GM13977 (cell line): ENCODE measurements at places on chromosomes 6 and 20.
A peak's percentile ranks its signal among the peaks of the same experiment; 100 is the strongest.

- peak; percentile 80 for DNase-seq
Observed at GRCh38 chr6:30877419-30878262, 6.7 kb upstream of the DDR1 start.

GRCh38 chr6:16292942-16293341 lies 54.6 kb downstream of the GMPR start:
- no peak for DNase-seq

DNA sequence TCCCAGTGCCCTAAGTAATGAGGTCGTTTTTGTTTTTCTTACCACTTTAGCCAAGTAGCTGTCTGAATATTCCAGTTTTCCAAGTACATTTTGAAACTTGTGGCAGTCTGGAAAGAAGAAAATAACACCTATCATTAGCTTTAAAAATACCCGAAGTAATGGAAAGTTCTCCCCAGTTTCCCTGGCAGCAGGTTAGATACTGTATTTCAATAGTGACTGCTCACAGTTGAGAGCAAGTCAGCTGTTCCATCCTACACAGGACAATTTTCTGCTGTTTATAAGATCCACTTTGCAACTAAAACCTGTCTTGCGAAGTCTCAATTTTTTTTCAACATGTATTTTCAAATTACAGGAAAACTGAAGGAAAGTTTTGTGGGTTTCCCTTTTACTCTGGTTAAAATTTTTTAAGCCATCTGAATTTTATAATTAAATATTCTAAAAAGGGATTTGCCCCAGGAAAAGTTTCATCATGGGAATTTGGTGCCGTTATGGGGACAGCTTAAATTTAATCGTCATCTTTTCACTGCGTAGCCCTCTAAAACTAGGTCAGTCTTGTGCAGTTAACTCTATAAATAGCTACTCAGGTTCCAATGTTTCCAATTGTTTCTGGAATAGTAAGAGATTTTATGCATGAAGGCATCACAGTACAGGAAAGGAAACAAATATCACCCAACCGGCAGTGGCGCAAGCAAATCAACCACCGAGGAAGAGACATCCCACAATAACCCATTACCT lies 96.9 kb downstream of the MBOAT1 start:
- no peak for DNase-seq

- no peak for DNase-seq
Observed at GRCh38 chr20:10240655-10241054, 22.0 kb downstream of the SNAP25 start.

- no peak for DNase-seq
Observed at GRCh38 chr6:6556161-6556737, 32.3 kb upstream of the LY86 start.

DNA sequence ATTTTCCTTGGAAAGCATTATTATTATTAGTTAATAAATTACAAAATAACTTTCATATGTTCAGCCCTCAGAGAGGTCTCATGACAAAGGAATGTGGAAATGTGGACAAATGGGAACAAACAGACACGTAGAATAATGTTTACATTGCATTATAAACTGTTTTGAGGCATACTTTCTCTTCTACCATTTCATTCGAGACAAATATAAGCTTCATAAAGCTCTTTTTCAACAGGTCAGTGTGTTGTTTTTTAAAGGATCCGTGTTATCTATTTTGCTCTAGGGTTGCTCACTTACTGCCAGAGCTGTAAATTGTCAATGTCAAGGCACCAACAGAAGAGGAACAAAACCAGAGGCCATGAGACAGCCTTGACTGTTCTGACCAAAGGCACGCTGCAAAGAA lies 256.8 kb downstream of the PHACTR1 start:
- DNase-seq: no peak

- no peak for DNase-seq
Observed at GRCh38 chr6:3349388-3350251, 90.9 kb downstream of the PSMG4 start.

DNA sequence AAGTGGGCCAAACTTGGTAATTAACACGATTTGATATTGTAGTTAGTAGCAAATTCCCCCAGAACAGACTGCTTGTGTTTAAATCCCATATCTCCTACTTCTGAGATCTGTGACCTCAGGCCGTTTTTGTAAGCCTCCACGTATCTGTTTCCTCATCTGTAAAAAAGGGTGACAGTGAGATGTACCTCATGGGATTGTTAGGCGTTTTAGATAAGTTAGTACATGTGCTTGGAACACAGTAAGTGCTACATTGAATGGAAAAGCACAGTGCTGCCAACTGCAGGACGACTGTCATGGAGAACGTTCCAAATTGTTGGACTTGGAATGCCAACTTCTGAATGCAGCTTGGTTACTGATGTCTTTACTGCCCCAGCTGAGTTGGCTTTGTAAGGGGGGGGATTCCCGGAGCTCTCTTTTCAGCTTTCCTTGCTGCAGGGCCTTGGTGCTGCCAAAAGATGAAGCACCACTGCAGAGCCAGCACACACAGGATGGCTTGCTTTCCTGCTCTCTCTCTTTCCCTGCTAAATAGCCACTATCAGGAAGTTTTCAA lies 108.6 kb downstream of the OPN5 start:
- no peak for DNase-seq

DNA sequence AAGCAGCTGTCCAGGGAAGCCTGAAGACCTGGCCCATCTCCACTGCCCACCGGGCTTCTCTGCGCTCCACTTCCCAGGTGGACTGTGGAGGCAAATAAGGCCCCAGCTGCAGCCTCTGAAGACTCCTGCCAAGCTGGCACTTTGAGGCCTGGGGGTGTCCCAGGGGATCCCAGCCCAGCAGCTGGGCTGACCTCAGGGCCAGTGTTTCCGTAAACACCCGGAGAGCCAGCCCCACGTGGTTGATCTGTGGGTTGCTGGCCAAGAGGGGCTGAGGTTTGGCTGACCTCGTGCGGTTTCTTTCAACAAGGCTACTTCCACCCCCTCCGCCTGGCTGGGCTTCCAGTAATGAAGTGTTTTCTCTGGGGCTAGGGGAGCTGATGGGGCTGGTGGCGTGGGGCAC lies 12.4 kb upstream of the CCN5 start:
- no peak for DNase-seq

- DNase-seq: no peak
Observed at GRCh38 chr6:87514831-87515230, 42.1 kb downstream of the SLC35A1 start.

- DNase-seq: no peak
Observed at GRCh38 chr6:30093951-30094661, 18.5 kb upstream of the RNF39 start.

- no peak for DNase-seq
Observed at GRCh38 chr6:26187981-26188635, 100.9 kb downstream of the HFE start.

GRCh38 chr6:53725791-53726575 lies 60.4 kb upstream of the KLHL31 start:
- peak; percentile 76 for DNase-seq

GRCh38 chr6:1389369-1390132 lies at the start of gene FOXF2:
Gene FOXF2 (plus strand): TSS chr6:1389576. CDS start chr6:1389948, 372 bp downstream.
- no peak for DNase-seq

GRCh38 chr6:53317861-53318260 lies 30.9 kb downstream of the ELOVL5 start:
- no peak for DNase-seq

DNA sequence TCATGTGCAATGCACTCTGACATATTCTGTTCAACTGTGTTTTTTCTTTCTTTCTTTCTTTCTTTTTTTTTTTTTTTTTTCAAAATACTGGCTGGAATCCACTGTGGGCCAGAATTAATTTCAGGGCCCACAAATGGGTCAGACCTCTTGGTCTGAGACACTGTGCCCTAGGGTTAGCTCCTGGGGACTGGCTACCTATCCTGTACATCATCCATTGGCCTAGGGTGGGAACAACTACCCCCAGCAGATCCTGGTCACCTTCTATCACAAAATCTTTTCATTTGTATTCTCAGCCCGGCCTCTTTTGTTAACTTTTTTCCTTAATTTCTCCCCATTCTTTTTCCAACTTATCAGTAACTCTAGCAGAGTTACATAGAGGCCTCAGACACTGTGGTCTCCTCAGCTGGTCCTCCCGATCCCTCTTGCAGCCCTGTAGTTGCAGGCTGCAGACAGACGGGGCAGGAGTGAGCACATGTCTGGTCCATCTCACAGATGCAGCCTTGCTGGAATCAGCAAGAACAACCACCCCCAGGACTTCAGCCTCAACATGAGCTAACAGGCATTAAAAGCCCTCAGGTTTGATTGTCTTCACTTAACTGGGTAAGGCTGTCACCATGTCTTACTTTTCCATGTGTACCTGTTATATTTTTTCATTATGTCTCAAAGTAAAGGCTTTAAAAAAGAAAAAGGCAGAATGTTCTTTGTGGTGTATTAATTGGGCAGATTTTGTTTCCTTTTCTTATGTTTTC lies 41.3 kb downstream of the TXLNB start:
- peak; percentile 66 for DNase-seq

GRCh38 chr6:24574809-24575208 lies 71.2 kb downstream of the KIAA0319 start:
- DNase-seq: peak; percentile 36

DNA sequence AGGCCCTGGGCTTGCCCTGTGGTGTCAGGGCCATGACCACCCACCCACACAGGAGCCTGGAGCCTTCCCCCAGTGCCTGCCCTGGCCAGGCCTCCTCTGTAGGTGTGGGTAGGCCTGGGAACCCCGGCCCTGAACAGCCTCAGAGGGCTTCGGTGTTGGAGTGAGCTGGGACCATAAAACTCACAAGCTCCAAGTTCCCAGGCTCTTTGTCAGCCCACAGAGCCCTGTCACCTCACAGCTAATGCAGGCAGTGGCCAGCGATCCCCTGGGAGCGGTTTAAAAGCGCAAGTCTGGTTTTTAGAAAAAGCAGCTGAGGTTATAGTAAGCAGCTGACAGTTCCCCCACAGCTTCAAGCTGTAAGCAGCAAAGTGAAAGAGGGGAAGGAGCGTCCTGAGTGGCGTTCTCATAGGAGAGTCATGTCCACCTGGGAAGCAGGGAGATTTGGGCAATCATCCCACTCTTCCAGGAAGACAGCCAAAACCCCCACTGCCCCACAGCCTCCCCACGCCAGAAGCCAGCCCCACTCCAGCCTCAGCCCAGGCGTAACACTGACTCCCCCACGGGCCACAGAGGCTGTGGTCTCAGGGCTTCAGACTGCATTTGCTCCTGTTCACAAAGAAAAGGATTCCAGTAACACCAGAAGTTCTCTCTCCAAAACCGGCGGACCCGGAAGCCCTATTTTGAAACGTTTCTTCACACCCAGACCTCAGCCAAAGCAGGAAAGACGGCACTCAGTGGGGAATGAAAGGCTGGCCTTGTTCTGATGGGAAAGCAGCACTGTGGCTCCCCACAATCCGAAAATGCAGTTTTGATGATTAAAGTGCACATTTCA lies 34.3 kb upstream of the FOXC1 start:
- no peak for DNase-seq

GRCh38 chr20:20211274-20211987 lies 156.5 kb upstream of the INSM1 start:
- no peak for DNase-seq

DNA sequence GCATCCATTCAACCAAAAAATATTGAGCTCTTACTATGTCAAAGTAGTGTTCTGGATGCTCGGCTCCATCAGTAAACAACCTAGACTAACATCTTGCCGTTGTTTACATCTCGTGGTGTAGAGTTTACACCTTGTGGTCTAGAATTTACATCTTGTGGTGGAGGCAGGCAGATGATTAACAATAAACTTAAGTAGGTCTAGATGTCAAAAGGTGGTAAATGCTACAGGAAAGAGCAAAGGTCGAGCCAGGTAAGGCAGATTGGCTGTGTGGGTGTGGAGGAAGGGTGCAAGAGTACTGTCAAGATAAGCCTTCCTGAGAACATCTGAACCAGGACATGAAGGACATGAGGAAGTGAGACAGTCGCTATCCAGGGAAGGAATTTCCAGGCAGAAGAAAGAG lies 88.4 kb upstream of the ESR1 start:
- DNase-seq: no peak

DNA sequence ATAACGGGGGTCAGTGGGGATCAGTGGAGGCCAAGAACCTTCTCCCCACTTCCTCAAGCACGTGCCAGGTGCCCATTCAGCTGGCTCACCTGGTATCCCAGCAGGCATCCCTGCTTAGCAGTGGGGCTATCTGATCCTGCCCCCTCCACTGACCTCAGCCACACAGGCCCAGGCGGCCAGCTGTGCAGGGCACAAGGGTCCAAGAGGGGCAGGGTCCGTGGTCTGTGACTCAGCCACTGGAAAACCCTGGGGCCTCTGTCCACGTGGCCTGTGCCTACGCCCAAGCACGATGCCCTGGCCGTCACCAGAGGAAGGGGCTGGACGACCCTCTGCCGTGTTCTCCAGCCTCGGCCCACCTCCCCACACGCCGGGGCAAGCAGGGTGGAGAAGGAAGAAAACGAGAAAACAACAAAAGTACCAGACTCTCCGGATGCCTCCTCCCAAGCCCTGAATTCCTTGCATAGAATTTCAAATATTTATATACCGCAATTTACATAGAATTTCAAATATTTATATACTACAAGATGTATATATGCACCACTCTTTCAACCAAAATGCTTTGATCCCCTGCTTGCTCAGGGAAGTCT lies 12.1 kb downstream of the PXDC1 start:
- DNase-seq: no peak

- no peak for DNase-seq
Observed at GRCh38 chr6:4057036-4057435, 21.9 kb downstream of the FAM217A start.

- DNase-seq: no peak
Observed at GRCh38 chr6:36219081-36219480, 22.5 kb downstream of the BRPF3 start.

DNA sequence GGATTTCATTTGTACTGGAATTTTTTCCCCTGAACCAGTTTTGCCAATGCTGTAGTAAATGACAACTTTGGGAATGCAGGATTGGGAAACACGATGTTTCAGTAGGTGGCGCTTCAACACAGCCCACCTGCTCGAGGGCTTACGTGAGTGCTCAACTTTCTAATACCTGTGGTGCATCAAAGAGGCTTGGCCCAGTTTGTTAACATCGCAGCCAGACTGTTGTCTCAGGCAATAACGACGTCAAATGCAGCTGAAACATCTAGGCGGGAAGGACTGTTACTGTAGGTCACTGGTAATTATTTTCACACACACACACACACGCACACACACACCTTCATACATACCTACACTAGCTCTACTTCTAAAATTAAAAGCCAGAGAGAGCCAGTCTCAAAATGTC lies 815.5 kb upstream of the SLC35B3 start:
- peak; percentile 6 for DNase-seq

DNA sequence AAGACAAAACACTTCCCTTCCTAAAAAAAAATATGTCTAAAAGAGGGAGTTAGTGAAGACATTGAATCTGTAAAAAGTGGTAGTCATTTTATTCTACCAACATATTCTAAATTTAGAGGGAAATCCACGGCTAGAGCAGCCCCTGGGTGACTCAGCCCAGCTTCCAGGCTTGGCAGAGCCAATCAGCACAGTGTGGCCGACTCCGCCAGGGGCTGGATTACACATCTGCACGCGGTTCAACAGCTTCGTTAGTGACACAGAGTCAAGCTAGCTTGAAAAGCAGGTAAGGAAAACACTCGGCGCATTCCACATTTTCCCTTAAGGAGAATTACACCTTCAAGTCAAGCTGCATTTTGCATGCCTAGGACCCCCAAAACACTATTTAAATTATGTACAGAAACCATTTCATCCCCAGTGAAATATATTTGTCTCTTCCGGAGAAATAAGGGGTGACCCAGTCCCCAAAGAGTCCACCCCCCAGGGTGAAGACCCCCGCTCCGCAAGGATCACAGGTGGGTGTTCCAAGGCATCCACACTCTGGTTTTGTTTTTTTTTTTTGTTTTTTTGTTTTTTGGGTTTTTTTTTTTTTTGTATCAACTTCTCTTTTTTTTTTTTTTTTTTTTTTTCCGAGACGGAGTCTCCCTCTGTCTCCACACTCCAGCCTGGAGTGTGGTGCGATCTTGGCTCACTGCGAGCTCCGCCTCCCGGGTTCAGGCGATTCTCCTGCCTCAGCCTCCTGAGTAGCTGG lies 58.4 kb upstream of the ARID1B start:
- no peak for DNase-seq

GRCh38 chr20:34363465-34364222 lies 571 bp downstream of the ITCH start:
- no peak for DNase-seq
